A375 (cell line): ENCODE measurements at places on chromosomes 2 and 18. TPM values are rescaled to one million over a fixed set of nuclear protein-coding genes. Genes with fewer than 3 reads are reported as not detected.

TSPYL6 gene
- not detected in 2 replicates for total RNA-seq

IL1F10 gene
- total RNA-seq: not detected in 2 replicates

VRK2 gene
- total RNA-seq: 19.0 and 23.6 TPM in 2 replicates

C2orf81 gene
- total RNA-seq: 5.5 and 8.5 TPM in 2 replicates

CREG2 gene
- not detected in 2 replicates for total RNA-seq

LAMA3 gene
- 0.98 and 1.1 TPM in 2 replicates for total RNA-seq

ABCG5 gene
- total RNA-seq: not detected in 2 replicates

ARHGEF4 gene
- 8.9 and 9.7 TPM in 2 replicates for total RNA-seq

KCNJ13 gene
- not detected in 2 replicates for total RNA-seq

MAP3K20 gene
- total RNA-seq: 12.8 and 13.8 TPM in 2 replicates

WIPF1 gene
- 13.2 and 15.6 TPM in 2 replicates for total RNA-seq

SLC9A4 gene
- not detected in 2 replicates for total RNA-seq

RIT2 gene
- total RNA-seq: not detected in 2 replicates

ANKRD44 gene
- total RNA-seq: 5.2 and 18.2 TPM in 2 replicates

CFAP210 gene
- total RNA-seq: not detected in 2 replicates

FLACC1 gene
- 0.68 and 1.1 TPM in 2 replicates for total RNA-seq

COLEC12 gene
- total RNA-seq: 1.9 and 2.4 TPM in 2 replicates

M1AP gene
- 0.24 TPM in 1 of 2 replicates, not detected in the other for total RNA-seq

EVA1A gene
- 35.2 and 37.8 TPM in 2 replicates for total RNA-seq

GPR35 gene
- total RNA-seq: 0.16 and 0.19 TPM in 2 replicates

LIMS4 gene
- 0.19 and 0.90 TPM in 2 replicates for total RNA-seq

OR6B2 gene
- total RNA-seq: not detected in 2 replicates

CIB4 gene
- total RNA-seq: not detected in 2 replicates

LRRC30 gene
- total RNA-seq: not detected in 2 replicates

APCDD1 gene
- total RNA-seq: not detected in 2 replicates
